ENCODE measurements at places on chromosomes 4 and X.

GRCh38 chrX:29043746-29044145 lies 456.5 kb downstream of the IL1RAPL1 start:
- DNase-seq, result no peak

DNA sequence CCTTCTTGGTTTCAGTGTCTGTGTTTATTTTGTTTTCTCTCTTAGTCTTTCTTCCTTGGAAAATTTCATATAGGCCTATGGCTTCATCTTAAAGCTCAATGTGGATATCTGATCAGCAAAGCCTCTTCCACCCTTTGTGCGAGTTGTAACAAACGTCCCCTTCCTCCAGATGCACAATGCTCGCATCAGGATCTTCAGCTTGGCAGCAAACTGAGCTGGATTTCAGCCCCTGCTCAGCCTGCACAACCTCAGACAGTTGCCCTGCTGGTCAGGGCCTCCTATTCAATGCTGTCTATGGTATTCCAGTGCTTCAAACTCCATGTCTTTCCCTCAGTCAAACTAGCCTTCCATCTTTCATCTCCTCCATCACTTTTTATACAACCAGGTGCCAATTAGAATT lies 309.4 kb downstream of the ARHGAP24 start:
- DNase-seq, result no peak

GRCh38 chr4:157219711-157220370 lies 687 bp upstream of the GRIA2 start:
- no peak for DNase-seq

GRCh38 chr4:155173371-155173770 lies 35.1 kb upstream of the NPY2R start:
- DNase-seq, result no peak

DNA sequence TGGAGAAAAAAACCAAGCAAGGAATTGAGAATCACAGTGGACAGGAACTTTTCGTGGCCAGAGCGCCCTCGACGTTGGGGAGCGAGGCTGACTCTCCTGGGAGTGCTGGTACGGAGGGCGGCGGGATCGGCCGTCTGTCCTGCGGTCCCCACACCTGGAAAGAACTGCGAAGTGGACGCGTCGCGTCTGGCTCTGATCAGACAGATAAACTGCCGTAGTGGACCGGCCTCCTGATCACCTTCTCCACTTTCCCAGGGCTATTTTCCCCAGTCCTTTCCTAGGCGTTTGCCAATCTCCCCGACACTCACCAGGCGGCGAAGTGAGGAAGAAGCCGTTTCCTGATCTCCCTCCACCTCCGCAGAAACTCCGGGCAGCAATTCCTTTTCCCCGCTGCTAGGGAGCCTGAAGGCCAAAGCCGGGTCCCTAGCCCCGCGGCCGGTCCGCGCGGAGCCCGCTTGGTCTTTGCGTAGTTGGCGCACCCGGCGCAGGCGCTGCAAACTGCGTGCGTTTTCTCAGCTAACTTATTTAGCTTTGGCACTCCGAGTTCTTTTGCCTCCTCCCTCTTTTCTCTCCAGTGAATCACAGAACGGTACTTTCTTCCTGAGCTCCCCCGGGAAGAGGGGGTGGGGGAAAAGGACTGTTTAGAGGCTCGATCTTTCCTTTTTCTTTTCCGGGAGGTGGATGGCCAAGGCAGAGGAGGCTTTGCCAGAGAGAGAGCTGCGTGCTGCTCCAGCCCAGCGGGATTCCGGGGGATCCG lies at the start of gene ARSJ:
ARSJ (minus strand) TSS at position 500 of the 757 bp plus-strand sequence. CDS start 813 bp downstream, outside the sequence.
- DNase-seq, result no peak

DNA sequence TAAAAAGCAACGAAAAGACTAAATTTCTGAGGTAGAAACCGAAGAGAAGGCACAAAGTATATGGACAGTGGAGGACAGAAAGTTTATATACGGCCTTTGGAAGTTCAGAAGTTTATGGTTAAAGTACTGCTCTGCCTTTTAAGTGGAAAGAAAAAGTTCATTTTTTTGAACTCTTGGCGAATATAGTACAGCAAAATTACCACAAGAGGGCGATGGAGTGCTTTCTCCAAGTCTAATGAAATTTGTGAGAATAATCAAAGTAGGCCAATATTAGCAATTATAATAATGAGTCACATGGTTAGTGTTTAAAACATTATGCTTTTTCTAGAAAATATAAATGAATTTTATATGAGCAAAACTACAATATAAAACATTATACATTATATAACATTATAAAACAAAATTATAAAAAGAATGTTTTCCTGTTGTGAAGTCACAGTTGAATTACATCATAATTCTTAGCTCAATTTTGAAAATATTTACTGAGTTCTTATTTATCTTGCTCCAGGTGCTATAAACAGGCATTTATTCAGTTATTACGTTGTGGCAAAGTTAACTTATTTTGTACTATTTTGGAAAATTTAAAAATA lies 136.2 kb upstream of the BMPR1B start:
- DNase-seq, result no peak

GRCh38 chr4:53321984-53322289 lies 43.9 kb downstream of the SCFD2 start:
- DNase-seq, result no peak

GRCh38 chr4:113973345-113973744 lies 6.1 kb downstream of the ARSJ start:
- no peak for DNase-seq

GRCh38 chrX:1932231-1932630 lies 317.4 kb downstream of the ASMT start:
- no peak for DNase-seq

GRCh38 chr4:77445823-77446222 lies 159.8 kb upstream of the CXCL13 start:
- no peak for DNase-seq

Measured in stimulated activated CD8-positive, alpha-beta memory T cell treated with anti-CD3 and anti-CD28 coated beads, Interleukin-4, amount 100 ng/mL, for 4 hours (primary cell).